ENCODE measurements at places on chromosomes 6 and 20. TPM values are rescaled to one million over a fixed set of nuclear protein-coding genes. Genes with fewer than 3 reads are reported as not detected.

The TGM3 gene
- 0.42 TPM for polyA plus RNA-seq

The F13A1 gene
- polyA plus RNA-seq, result 14.1 TPM

The GPLD1 gene
- 0.52 TPM for polyA plus RNA-seq

The SLC22A3 gene
- 0.23 TPM for polyA plus RNA-seq

The TBC1D20 gene
- polyA plus RNA-seq, result 20.6 TPM

The C6orf52 gene
- polyA plus RNA-seq, result not detected

The KHDC1L gene
- polyA plus RNA-seq, result not detected

The LKAAEAR1 gene
- not detected for polyA plus RNA-seq

The TBC1D32 gene
- polyA plus RNA-seq, result 0.60 TPM

The TIAM2 gene
- polyA plus RNA-seq, result 1.2 TPM

The ZNF391 gene
- polyA plus RNA-seq, result 0.46 TPM

The DACT2 gene
- 0.92 TPM for polyA plus RNA-seq

The KCNG1 gene
- polyA plus RNA-seq, result 2.4 TPM
